BE2C (cell line): ENCODE measurements at places on chromosomes 1 and 21.

DNA sequence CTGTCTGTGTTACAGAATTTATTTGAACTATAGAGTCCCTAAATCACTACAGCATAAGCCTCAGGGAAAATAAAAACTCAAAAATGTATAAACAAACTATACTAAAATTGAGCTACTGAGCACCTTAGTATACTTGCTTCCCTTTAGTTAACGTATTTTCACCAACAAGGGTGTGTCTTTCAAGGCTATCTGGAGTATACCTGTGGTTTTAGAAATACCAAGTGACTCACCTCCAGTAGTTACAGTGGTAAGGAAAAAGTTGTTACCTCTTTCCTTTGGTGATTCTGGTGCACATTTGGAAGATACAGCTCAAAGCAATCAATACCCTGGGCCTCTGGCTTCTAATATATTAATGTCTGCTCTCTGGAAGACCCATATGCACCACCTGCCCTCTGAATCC is 68.0 kb upstream of the C1orf105 start:
- no peak for DNase-seq

GRCh38 chr1:196372896-196373536 is 235.2 kb downstream of the KCNT2 start:
- no peak for DNase-seq

DNA sequence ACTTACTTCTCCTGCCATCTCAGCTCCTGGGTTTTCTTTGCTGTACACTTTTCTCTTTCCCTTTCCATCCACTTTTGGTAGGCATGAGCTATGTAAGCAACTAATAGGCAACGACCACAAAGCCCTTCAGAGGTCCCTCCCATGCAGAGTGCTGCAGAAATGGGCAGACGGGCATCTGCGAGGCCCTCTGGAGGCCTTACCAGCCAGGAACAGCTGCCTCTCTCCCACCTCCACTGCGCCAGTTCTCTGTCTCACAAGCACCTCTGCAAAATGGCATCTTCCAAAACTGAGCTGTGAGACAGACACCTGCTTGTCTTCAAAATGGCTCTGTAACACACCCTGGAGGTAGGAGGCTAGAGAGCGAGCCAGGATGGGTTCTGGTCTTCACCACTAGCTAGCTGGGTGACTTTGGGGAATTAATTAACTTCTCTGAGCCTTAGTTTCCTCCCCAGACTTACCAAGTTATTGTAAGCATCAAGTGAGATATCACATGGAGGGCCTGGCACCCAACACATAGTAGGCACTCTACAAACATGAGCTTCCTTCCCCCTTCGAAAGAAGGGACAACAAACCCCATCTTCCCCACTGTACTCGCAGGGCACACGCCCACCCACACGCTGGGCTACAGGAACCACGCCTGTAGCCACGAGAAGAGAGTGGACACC is 62.0 kb downstream of the BCAR3 start:
- no peak for DNase-seq

DNA sequence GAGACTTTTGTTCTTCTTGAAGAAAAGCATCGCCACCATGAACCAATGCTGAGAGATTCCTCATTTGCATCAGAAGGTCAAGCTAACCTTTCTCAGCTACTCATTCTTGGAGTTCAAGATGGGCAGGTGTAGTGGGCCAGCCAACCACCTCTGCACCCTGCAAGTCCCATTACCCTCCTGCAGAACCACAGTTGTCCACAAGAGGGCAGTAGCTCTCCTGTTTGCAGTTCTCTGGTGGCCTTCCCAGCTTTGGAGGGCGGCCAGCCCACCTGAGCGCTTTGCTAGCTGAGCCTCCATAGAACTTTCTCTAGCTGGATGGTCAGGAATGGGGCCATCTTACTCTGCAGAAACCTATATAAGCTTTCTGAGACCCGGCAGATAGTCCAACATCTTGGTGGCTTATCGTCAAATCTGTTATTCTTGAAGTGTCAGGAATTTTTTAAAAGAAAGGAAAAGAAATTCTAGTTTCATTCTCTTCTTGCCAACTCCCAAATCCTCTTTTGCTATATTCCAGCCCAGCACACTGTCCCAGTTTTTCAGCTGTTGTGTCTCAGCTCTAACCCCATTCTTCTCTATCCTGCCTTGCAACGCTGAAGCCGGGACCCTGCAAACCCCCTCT is 11.0 kb upstream of the LMX1A start:
- DNase-seq: peak; percentile 81

DNA sequence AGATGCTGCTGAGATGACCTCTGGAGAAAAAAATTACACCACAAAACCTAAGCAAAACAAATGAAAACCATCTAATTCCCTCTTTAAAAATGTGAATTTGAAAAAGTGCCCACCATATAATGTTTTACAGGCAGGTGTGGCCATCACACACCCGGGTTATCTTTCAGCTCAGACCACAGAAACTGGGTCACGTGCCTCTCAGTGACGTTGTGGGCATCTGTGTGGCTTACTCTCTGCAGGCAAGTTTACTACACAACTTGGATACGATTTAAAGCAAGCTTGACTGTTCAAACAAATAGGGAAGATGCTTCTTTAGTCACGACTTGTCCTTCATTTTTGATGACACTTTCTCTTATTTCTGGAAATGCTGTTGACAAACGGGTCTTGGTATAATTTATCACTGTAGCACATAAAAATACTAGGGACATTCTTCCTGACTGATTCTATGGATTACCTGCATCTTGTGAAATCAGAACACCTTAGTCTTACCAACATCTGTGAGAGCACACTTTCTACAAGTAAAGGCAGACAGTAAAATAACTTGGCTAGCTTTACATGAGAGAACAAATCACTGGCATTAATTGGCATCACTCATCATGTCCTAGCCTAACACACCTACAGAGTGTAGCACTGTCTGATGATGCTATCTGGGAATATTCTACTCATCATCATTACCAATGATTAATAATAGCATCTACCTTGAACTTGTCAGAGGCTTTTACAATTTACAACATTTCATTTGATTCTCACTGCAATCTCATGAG is 89.3 kb upstream of the EDEM3 start:
- DNase-seq: no peak

DNA sequence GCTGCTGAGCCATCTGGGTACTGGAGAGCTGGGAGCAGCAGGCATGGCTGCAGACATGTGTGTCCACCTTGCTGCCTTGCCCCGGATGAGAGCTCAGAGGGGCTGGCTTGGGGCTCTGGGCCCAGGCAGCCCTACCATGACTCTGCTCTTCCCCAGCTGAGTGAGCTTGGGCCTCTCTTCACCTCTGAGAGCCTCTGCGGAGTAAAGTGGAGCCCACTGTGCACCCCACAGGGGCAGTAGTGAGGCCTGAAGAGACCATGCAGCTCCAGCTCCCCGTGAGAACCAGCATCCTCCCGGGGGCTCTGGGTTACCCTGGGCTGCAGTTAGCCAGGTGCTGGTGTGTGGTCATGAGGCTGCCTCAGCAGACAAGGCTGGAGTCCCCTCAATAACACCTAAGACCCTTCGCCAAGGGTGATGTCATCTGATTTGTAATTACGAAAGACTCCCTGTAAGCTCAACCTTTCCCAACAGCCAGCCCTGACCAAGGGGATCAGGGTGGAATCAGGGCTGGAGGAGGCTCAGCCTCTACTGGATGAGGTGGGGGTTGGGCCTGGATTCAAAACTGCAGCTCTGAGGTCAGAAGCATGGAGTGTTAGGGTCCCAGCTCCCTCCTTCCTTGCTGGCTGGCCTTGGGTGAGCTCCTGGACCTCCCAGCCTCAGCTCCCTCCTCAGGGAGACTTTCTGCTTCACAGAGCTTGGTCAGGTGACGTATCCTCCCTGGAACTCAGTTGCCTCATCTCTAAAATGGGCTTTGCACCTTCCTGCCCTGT is 308.0 kb downstream of the MATN1 start:
- no peak for DNase-seq

DNA sequence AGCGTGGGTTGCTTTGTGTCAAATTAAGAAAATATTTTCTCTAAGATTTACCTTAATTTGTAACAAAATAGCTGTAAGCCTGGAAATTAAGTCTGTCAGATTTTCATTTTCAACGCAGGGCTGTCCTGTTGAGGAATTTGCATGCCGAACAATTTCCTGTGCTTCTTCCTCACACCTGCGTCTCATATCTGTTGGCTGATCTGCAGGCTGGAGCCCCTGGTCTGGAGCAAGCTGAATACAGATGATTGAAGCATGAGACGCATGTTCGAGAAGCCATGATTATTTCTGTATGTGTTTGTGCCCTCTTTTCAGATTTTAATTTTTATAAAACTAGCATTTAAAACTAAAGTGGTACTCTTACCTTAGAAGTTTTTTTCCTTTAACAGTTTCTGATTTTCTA is 9.8 kb downstream of the MIXL1 start:
- no peak for DNase-seq

DNA sequence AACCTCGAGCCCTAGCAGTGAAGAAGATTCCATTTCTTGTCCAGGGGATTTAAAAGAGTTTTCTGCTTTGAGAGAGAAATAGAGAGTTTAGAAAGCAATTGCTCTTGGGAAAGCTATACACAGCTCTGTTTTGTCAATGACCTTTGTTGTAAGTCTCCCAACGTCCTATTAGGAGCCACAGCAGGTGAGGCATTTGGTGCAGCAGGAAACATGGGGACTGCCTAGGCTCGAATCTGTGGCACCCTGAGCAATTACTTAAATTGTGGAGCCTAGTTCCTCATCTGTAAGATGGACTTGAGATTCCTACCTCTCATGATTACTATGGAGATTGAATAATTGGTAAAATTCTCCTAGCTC is 8.2 kb downstream of the DCLRE1B start:
- DNase-seq: no peak

- DNase-seq: no peak
Observed at GRCh38 chr1:152343006-152343405, 16.8 kb downstream of the FLG2 start.

- no peak for DNase-seq
Observed at GRCh38 chr21:38980416-38981313, 174.9 kb downstream of the ETS2 start.

GRCh38 chr1:207261971-207262370 is 59.5 kb upstream of the CD55 start:
- no peak for DNase-seq

- DNase-seq: no peak
Observed at GRCh38 chr1:210683403-210684047, 354.8 kb downstream of the HHAT start.

GRCh38 chr1:23394181-23394580 is 24.5 kb upstream of the ZNF436 start:
- DNase-seq: peak; percentile 15

GRCh38 chr1:183417772-183418491 is at the start of gene NMNAT2:
Gene NMNAT2, minus strand, starts transcription at chr1:183418380. Its CDS starts 113 bp downstream, at chr1:183418267.
- peak; percentile 73 for DNase-seq

GRCh38 chr1:241837416-241837815 is 10.6 kb upstream of the EXO1 start:
- DNase-seq: no peak

DNA sequence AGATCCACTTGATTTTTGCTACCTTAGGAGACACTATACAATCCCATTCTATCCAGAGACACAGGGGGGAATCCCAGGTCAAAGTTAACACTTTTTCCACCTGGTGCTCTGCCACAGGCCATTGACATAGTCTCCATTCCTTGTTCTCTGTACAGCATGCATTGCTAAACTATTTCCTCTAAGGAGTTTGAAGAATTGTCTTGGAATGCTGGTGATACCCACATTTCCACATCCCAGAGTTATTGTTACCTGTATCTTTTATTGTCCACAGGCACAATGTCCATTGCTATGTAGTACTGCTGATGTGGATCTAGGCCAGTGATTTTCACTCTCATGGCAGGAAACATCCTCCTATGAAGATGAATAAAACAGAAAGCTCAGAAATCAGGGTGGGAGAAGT is 61.9 kb downstream of the TBX15 start:
- no peak for DNase-seq

DNA sequence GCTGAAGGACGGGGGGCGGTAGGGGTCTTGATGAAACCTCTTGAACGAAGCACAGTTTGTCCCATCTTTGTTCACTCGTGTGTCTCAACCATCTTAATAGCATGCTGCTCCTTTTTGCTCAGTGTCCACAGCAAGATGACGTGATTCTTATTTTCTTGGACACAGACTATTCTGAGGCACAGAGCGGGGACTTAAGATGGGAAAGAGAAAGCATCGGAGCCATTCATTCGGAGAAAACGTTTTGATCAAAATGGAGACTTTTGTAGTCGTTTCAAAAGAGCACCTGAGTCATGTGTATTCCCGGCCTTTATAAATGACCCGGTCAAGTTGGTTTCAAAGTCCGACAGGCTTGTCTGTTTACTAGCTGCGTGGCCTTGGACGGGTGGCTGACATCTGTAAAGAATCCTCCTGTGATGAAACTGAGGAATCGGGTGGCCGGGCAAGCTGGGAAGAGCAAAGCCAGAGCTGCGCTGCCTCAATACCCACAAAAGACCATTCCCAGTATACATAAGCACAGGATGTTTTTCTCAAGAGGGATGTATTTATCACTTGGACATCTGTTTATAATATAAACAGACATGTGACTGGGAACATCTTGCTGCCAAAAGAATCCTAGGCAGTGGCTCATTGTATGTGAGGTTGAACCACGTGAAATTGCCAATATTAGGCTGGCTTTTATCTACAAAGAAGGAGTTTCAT is 18.5 kb downstream of the ETS2 start:
- no peak for DNase-seq

- DNase-seq: no peak
Observed at GRCh38 chr1:98705591-98705990, 44.1 kb downstream of the SNX7 start.

DNA sequence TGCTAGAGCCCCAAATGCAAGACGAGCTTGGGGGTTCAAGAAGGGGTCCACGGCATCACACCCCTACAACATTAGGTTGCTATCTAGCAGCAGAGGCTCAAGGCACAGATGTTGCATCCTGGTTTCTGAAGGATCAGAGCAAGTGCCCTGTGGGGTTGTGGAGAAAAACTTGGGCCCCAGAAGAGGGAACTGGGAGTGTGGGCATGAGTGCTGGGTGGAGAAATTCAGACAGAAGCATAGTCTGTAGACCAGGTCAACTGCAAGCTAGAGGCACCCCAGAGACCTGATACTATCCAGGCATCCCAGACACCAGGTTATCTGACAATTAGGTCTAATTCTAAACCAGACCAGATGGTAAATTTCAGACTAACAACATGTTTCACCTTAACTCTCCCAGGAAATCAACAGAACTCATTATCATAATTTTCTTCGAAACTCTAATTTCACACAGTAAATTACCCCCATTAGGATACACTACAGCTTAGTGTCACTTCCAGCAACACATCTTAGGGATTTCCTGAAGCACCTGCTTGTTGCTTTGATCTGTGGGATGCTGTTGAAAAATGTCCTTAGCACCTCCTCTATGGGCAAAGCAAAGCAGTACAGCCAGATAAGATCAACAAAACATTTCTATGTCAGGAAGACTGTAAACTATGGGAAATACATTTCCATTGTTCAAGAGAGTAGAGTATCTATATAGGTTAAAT is 179.3 kb downstream of the VAV3 start:
- no peak for DNase-seq

- no peak for DNase-seq
Observed at GRCh38 chr1:170853302-170853701, 82.0 kb upstream of the MROH9 start.

DNA sequence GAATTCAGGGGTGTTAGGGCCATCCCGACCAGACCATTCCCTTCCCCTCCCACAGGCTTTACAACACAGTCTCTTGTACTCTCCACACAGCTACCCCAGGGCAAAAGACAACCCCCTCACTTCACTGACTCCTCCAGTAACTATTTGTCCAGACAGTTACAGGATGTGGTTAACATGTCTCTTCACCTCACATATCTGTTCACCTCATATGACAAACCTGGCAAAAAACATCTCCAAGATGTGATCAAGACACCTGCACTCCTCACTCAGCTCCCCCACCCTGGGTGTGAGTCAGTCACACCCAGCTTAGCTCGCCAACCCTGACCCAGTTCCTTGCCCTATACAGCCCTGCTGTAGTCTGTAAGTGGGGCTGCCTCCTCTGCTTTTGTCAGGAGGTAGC is 490.5 kb upstream of the CHRM3 start:
- DNase-seq: no peak
